ENCODE measurements at places on chromosomes 1 and 21. TPM values are rescaled to one million over a fixed set of nuclear protein-coding genes. Genes with fewer than 3 reads are reported as not detected.

DNA sequence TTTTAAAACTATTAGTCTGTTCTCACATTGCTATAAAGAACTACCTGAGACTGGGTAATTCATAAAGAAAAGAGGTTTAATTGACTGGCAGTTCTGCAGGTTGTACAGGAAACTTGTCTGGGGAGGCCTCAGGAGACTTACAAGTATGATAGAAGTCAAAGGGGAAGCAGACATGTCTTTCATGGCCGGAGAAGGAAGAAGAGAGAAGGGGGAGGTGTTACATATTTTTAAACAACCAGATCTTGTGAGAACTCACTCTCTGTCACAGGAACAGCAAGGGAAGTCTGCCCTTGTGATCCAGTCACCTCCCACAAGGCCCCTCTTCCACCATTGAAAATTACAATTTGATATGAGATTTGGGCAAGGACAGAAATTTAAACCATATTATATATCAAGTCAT lies 55.9 kb downstream of the CLIC4 start:
- DNase-seq = no peak
- H3K36me3 ChIP-seq = peaks cover 3% of the 10 kb centered on the region
- no peak overlapping the region for H3K4me3 ChIP-seq
- no peak overlapping the region for H3K27ac ChIP-seq

DNA sequence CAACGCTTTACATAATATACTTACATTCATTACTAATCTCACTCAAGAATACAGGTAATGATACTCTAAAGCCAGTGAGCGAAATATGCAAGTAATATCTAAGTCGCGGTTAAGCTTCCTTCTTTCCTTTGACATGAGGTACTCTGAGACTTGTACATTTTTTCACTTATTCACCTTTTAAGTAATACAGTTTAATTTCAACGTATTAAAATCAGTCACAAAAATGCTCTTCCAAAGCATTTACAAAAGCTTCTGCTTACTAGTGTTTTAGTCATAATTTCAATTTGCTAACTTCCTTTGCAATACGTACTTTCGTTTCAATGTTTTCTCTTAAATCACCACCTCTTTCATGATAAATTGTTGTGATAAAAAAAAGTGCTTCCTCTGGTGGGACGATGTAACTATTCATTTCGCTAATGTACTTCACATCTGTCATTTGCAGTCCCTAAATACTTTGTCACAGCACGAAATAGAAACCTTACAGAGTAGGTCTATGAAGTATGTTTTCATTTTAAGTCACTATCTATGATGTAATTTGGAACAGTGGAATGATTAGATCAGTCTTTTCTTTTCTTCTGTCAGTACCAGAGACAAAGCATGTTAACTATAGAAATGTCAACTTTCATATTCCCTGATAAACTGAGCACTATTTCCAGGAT lies 34.0 kb upstream of the ADGRL4 start:
- no peak for DNase-seq
- peaks cover 10% of the 10 kb centered on the region for H3K4me1 ChIP-seq
- no peaks in the 10 kb centered on the region for H3K36me3 ChIP-seq
- peak overlapping the region; percentile 62 for H3K27ac ChIP-seq
- no peaks in the 10 kb centered on the region for H3K27me3 ChIP-seq

- peaks cover 3% of the 10 kb centered on the region for H3K36me3 ChIP-seq
- H3K27ac ChIP-seq = no peak overlapping the region
- H3K4me1 ChIP-seq = peaks cover 23% of the 10 kb centered on the region
Observed at GRCh38 chr1:6860401-6860800, 75.1 kb downstream of the CAMTA1 start.

- H3K36me3 ChIP-seq = no peaks in the 10 kb centered on the region
- peaks cover 95% of the 10 kb centered on the region for H3K4me1 ChIP-seq
- H3K27ac ChIP-seq = peak overlapping the region; percentile 93
- peak; percentile 45 for DNase-seq
- no peaks in the 10 kb centered on the region for H3K27me3 ChIP-seq
Observed at GRCh38 chr1:18949686-18950400, 6.6 kb downstream of the IFFO2 start.

DNA sequence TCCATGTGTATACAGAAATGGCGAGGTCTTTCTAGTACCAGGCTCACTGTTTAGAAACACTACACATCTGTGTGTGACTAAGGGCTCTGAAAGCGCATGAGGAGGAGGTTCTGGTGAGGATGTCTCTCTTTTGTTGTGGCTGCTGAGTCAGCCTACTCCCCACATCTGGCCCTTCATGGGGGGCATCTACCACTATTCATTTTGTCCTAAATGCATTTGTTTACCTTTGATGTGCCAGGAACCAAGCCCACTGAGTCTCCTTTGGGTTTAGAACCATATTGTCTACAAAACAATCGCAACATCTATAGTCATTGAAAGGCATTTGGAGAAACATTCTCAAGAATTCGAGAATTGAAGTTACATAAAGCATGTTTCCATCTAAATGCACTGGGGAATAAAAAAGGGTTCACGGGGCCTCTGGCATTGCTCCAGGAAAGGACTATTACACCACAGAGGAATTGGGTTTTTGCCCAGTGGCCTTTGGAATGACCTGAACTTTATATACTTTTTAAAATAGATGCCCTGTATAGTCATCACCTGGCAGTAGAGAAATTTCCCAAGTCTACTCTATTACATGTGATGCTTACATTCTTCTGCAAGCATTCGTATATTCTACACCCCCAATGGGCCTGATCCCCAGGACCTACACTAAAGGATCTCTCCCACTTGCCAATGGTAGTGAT lies 35.1 kb upstream of the ADORA3 start:
- no peak overlapping the region for H3K4me3 ChIP-seq
- H3K4me1 ChIP-seq = peaks cover 5% of the 10 kb centered on the region
- no peaks in the 10 kb centered on the region for H3K27me3 ChIP-seq
- H3K27ac ChIP-seq = no peak overlapping the region

DNA sequence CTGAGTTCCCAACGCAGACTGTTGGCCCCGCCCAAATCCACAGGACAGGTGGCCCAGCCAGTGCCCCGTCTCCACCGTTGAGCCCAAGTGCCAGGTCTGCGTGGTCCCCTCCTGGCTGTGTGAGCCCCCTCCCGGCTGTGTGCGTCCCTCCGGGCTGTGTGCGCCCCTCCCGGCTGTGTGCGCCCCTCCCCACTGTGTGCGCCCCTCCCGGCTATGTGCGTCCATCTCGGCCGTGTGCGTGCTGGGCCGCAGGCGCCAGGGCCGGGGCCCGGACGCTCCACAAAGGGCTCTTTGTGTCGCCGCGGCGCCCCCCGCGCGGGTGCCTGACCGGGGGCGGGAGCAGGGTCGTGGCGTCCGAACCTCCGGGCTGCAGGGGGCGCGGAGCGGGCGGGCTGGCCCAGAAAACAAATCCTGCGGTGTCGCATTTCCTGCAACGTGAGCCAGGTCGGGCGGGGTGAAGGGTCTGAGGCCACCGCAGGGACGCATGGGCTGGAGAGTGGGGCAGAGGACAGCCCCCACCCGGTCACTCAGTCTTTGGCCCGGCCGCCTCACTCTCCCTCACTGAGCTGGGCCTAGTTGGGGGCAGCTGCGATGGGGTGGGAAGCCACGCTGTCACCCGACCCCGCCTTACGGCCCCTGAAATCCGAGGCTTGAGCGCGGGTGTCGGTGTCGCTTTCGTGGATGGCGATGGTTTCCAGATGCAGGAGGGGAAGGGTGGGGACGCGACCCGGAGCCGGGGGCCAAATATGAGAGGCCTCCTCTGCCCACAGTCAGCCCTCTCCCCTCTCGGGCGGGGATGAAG lies 18.8 kb downstream of the TNFRSF25 start:
- H3K36me3 ChIP-seq = no peaks in the 10 kb centered on the region
- H3K4me3 ChIP-seq = no peak overlapping the region
- DNase-seq = no peak
- peaks cover 15% of the 10 kb centered on the region for H3K4me1 ChIP-seq
- peaks cover 48% of the 10 kb centered on the region for H3K27me3 ChIP-seq
- H3K27ac ChIP-seq = no peak overlapping the region

DNA sequence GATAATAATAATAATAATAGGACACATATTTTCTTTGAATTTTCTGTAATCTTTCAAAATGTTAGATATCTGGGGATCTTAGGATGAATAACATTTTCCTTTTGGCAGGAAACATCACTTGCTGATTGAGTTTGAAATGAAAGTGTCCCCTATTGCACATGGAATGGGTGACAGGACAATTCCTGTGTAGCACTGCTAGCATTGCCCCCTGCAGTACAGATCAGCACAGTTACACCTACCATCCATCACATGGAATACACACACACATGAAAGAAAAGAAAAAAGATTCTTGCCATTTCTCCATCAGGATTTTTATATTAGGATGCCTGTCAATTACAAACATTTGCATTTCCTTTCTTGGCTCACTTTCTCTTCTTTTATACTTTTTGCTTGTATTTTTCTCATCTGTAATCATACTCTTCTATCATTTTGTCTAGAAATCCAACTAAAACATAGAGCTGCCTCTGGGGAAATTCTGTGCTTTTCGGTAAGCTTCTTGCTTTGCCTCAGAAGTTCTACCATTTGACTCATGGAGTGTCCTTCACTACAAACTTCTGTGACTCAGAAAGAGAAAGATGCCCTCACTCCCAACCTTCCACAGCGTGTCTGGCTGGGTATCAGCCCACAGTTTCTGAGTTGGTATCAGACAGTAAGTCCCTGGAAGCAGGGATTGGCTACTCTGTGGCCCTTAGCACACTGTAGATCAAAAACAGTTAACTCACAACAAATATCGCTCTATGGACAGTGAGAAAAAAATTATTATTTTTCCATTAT lies 641.2 kb downstream of the PTPRC start:
- no peaks in the 10 kb centered on the region for H3K4me1 ChIP-seq
- H3K27me3 ChIP-seq = no peaks in the 10 kb centered on the region
- no peak overlapping the region for H3K4me3 ChIP-seq
- no peak overlapping the region for H3K27ac ChIP-seq
- no peak for DNase-seq

GRCh38 chr1:65467536-65467935 lies 47.1 kb downstream of the LEPR start:
- no peaks in the 10 kb centered on the region for H3K36me3 ChIP-seq
- H3K4me1 ChIP-seq = no peaks in the 10 kb centered on the region
- no peak for DNase-seq

DNA sequence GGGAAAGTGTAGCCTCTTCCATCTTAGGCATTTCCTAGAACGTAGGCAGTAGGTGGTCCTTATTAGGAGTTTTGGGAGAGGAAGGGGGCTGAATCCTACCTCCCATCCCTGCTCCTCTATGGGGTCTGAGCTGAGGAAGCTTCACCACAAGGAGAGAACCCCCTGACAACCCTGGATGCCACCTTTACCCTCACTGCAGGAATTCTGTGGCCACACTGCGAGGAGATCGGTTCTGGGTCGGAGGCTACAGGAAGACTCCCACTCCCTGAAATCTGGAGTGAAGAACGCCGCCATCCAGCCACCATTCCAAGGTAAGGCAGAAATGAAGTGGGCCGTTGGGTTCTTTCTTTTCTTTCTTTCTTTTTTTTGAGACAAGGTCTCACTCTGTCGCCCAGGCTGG lies 1.5 kb downstream of the MX1 start:
- peak overlapping the region; percentile 30 for H3K27ac ChIP-seq
- H3K4me3 ChIP-seq = peak overlapping the region; percentile 93
- H3K4me1 ChIP-seq = peaks cover 36% of the 10 kb centered on the region
- peaks cover 42% of the 10 kb centered on the region for H3K36me3 ChIP-seq
- H3K27me3 ChIP-seq = no peaks in the 10 kb centered on the region

DNA sequence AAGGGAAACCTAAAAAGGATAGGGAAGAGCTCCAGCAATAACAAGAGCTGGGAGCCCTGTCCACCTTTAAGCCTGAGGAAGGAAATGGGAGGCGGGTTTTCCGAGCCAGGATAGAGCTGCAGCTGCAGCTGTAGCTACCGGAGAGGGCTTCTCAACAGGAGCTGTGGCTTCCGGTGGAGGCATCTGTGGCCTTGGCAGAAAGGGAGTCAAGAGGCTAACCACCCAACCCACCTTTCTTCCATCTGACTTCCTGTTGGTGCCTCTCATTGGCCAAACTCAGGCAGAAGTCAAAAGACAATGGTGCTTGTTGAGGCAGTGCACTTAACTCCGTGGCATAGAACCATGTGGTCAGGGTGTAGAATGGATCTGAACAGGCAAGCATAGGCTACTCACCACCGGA lies 313.1 kb upstream of the DAB1 start:
- peaks cover 7% of the 10 kb centered on the region for H3K27me3 ChIP-seq
- H3K4me1 ChIP-seq = no peaks in the 10 kb centered on the region
- H3K36me3 ChIP-seq = no peaks in the 10 kb centered on the region
- no peak for DNase-seq
- no peak overlapping the region for H3K4me3 ChIP-seq

DNA sequence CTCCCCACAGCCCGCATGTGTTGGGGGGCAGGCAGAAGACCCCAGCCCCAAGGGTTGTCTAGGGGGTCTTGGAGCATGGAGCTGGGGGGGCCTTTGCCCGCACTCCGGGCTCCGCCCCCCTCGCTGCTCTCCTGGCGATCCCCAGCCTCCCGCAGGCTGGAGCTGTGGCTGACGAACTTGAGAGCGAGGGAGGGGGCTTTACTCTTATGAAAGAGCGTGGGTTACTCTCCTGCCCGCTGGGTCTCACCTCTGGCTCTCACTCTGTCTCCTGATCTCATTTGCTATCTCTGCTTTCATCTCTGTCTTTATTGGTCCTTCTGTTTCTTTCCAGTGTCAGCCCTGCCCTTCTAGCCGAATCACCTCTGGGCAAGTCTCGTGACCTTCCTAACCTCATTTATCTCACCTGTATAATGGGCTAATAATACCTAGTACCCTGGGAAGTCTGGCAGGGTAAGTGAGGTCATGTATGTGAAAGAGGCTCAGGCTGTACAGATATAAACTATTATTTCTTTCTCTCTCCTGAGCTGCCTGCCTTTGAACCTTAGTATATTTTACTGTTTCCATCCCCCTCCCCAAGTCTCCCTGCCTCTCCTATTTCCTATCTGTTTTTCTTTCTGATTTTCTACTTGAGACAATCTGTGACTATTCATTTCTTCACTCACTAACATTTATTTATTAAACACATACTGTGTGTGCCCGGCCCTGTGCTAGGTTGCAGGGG lies 731 bp downstream of the EFNA4 start:
- peaks cover 30% of the 10 kb centered on the region for H3K4me1 ChIP-seq
- H3K27me3 ChIP-seq = no peaks in the 10 kb centered on the region

The MRAP gene
- total RNA-seq = not detected

The DMRTA2 gene
- 0.07 TPM for total RNA-seq

The THEM4 gene
- 20.1 TPM for total RNA-seq

The NMNAT2 gene
- total RNA-seq = not detected

The SPRR5 gene
- not detected for total RNA-seq

The KIF14 gene
- total RNA-seq = 16.4 TPM

All from activated naive CD4-positive, alpha-beta T cell treated with anti-CD3 and anti-CD28 coated beads for 36 hours (primary cell).